ENCODE measurements at places on chromosomes 2 and 18.

- peak; percentile 63 for DNase-seq
Observed at GRCh38 chr2:226579519-226579918, 220.1 kb downstream of the IRS1 start.

DNA sequence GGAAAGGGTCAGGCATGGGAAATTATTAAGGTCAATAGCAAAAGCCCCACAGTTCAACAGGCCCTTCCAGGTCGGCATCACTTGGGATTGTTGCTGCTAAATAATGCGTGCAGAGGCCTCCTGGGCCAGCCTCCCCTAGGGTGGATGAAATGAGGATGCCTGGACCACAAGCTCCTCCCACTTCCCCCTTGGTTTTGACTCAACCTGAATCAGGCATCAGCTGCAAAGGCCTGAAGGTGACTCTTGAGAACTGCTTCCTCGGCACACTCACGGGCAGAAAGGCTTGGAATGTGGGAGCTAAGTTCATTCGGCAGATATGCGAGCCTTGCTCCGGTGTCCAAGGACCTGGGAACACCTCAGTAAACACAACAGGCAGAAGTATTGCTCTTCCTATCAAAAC, 69.3 kb downstream of the MBP start:
- peak; percentile 92 for DNase-seq

GRCh38 chr2:39484206-39484605, 47.1 kb upstream of the MAP4K3 start:
- DNase-seq = no peak

DNA sequence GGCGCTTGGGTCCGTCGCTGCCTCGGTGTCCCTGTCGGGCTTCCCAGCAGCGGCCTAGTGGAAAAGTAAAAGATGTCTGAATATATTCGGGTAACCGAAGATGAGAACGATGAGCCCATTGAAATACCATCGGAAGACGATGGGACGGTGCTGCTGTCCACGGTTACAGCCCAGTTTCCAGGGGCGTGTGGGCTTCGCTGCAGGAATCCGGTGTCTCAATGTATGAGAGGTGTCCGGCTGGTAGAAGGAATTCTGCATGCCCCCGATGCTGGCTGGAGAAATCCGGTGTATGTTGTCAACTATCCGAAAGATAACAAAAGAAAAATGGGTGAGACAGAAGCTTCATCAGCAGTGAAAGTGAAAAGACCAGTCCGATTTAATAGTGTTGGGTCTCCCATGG, 8.0 kb downstream of the HES6 start:
- no peak for DNase-seq

DNA sequence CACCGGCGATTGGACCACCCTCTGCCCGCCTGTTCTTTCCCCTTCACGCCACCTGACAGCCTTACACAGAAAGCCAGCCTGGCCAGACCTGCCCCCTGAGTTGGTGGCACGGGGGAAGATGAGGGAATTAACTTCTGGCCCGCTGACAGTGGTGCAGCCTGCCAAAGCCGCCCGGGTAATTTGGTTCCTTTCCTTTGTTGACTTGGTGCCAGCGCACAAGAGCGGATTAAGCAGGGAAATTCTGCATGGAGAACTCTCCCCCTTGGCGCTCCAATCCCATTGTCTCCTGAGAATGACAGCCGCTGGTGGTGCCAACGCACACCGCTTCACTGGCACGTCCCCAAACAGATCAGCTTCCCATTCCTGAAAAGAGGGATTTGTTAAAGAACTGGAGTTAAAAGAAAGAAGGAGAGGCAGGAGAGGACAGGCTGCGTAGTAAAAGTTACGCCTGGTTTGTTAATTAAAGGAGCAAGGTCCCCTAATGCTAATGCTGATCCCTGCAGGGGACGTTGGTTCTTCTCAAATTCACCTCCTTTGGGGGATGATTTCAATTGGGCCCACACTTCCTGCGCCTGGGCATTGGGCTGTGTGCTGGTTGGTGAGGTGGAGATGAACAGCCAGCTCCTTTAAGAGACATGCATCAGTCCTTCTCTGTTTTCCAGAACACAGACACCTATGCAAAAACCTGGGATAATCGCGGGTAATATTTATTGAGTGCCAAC, 286.8 kb downstream of the MYCN start:
- no peak for DNase-seq

DNA sequence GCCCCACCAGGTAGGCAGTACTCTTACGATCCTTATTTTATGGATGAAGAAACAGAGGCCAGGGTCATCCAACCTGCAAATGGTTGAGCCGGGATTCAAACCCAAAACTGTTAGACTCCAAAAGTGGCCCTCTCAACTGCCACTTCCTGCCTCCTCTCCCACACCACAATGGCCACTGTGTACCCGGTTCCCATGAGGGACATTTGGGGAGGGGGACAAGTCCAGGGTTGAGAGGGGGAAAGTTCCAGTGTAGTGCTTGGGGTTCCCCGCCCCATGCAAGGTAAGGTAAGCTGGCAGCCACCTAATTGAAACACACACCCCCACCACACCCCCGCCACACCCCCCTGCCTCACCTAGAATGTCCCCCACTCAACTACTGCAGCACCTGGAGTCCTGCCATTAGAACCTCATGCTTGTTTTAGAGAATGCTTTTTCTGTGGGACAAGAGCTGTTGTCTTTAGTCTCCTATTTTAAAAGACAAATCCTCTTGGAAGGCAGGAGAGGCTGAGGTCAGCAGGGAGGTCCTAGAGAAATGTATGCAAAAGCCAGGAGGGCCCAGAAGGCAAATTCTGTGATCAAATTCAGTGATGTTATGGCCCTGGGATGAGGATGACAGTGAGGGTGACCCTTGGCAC, 145.2 kb downstream of the ZFP36L2 start:
- no peak for DNase-seq

- no peak for DNase-seq
Observed at GRCh38 chr2:203711399-203711798, 5.0 kb downstream of the CD28 start.

DNA sequence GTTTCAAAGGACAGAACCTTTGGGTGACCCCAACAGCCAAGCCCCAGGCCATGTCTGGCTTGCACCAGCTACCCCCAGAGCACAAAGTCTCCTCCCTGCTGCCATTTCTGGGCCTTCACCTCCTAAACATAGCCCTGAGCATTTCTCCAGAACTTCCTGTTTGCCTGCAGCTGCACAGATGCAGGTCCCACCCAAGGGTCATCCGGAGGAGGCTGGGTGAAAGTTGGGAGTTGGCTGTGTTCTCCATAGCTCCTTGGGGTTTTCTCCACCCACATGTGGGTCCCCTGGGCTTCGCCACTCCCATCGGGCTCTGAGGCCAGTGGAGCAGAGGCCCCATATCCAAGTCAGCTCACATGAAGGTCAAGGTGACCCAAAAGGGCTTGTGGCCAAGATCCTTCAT, 4.3 kb downstream of the TNP1 start:
- DNase-seq = no peak

DNA sequence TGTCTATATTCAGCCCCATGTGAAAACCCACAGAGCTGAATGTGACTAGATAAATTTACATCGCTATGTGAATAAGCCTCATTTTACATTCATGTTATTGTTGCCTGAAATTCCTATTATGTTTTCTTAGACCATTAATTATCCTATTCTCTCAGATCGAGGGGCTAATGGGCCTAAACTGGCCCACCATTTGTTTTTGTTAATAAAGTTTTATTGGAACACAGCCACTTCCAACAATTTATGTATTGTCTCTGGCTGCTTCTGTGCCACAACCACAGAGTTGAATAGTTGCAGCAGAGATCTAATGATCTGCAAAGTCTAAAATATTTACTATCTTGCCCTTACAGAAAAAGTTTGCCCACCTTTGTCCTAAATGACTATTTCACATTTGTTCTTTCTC, 61.0 kb downstream of the KLHL14 start:
- no peak for DNase-seq

- peak; percentile 9 for DNase-seq
Observed at GRCh38 chr2:181685150-181685688, 4.9 kb upstream of the NEUROD1 start.
